ENCODE measurements at places on chromosomes 3 and 15. TPM values are rescaled to one million over a fixed set of nuclear protein-coding genes. Genes with fewer than 3 reads are reported as not detected.

- no peak for DNase-seq
These were observed 891 bp upstream of the DMXL2 start for GRCh38 chr15:51623386-51623938.

GRCh38 chr3:123351501-123351900 is 97.4 kb downstream of the ADCY5 start:
- DNase-seq = no peak

Gene IREB2
- total RNA-seq = 25.1 TPM

GRCh38 chr3:132781922-132782321 is 59.7 kb upstream of the NPHP3 start:
- DNase-seq = no peak

- DNase-seq = no peak
These were observed 276.8 kb downstream of the PYDC2 start for GRCh38 chr3:191737742-191738141.

- DNase-seq = peak; percentile 54
These were observed 1588.2 kb downstream of the SI start for GRCh38 chr3:163490119-163490518.

- DNase-seq = no peak
These were observed 3.4 kb upstream of the OGG1 start for GRCh38 chr3:9746330-9746729.

GRCh38 chr3:42804831-42805132 is 492 bp upstream of the HIGD1A start:
- no peak for DNase-seq

DNA sequence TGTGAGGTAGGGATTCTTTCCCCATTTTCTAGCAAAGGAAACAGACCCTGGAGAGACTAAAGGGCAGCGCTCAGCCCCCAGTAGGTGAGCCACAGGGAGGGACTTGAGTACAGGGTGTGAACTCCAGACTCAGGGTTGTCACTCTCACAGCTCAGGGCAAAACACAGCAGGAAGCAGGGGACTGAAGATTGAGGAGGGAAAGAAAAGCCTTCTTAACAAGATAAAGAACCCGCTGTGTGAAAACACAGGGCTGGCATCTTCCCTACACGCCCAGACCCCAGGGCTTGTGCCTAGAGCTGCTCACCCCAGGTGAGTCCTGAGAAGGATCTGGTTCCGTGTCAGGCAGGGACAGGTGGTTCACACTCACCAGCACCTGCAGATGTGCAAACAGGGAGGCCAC is 59.6 kb downstream of the ABTB1 start:
- DNase-seq = no peak

GRCh38 chr3:67788396-67788795 is 134.0 kb upstream of the SUCLG2 start:
- no peak for DNase-seq
